Sciatic nerve (tissue), 2 donors: ENCODE measurements at places on chromosomes 4 and X. TPM values are rescaled to one million over a fixed set of nuclear protein-coding genes. Genes with fewer than 3 reads are reported as not detected.

GRCh38 chrX:14028473-14028872 is 1.2 kb downstream of the GEMIN8 start:
- no peak for DNase-seq

GRCh38 chr4:41797260-41797659 is 48.7 kb upstream of the PHOX2B start:
- no peak for DNase-seq

- DNase-seq = no peak
Observed at GRCh38 chr4:127214931-127215330, 417.8 kb upstream of the INTU start.

Gene ENOPH1
- total RNA-seq = 30.0 TPM
